ENCODE measurements at places on chromosomes 3 and 15.
A peak's percentile ranks its signal among the peaks of the same experiment; 100 is the strongest.

GRCh38 chr3:71589132-71589531 lies 5.6 kb upstream of the FOXP1 start:
- no peak for DNase-seq

- DNase-seq: peak; percentile 40
Observed at GRCh38 chr3:46538803-46539442, 27.2 kb downstream of the LRRC2 start.

DNA sequence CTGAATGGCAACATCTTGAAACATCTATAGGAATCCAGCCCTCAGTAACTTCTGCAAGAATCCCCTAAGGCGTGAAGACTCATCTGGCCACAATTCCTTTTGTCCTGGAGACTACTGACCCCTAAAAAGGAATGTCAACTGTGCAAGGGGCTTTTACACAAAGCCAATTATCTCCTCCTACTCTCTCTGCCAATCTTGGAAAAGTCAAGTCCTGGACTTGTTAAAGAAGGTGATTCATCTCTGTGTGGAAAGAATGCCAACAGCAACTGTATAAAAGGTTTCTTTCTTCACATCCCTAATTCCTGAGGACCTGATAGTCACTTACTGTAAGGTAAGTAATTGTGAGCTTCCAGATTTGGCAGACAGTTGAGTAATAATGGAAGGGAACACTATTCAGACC lies 22.3 kb downstream of the THRB start:
- DNase-seq: peak; percentile 64

GRCh38 chr15:29638781-29639180 lies 183.5 kb downstream of the TJP1 start:
- no peak for DNase-seq

DNA sequence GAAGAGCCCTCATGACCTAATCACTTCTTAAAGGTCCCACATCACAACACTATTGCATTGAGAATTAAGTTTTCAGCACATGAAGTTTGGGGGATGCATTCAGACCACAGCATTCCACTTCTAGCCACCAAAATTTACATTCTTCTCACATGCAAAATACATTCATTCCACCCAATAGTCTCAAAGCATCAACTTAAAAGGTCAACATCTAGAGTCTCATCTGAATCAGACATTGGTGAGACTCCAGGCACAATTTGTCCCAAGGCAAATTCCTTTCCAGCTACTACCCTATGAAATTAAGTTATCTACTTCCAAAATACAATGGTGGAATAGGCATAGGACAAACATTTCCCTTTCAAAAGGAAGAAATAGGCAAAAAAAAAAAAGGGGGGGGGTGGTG lies 64.9 kb downstream of the PLSCR2 start:
- DNase-seq: no peak

- DNase-seq: no peak
Observed at GRCh38 chr15:41666353-41666920, 6.2 kb downstream of the MGA start.

GRCh38 chr15:27176785-27177406 lies 205.9 kb downstream of the GABRG3 start:
- no peak for DNase-seq

GRCh38 chr3:196399485-196399945 lies 32.7 kb downstream of the UBXN7 start:
- DNase-seq: peak; percentile 82

- no peak for DNase-seq
Observed at GRCh38 chr3:133330065-133330464, 69.8 kb upstream of the BFSP2 start.

DNA sequence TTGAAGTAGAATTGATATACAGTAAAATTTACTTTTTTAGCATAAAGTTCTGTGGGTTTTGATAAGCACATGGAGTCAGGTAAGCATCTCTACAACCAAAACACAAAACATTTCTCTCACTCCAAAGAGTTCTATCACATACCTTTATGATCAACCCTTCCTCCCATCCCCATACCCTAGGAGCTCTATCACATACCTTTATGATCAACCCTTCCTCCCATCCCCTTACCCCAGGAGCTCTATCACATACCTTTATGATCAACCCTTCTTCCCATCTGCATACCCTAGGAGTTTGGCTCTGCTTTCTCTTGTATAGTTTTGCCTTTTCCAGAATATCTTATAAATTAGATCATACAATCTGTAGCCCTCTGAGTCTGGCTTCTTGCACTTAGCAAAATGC lies 315.1 kb downstream of the ROBO2 start:
- no peak for DNase-seq

- DNase-seq: no peak
Observed at GRCh38 chr15:66161108-66161507, 92.4 kb downstream of the MEGF11 start.

DNA sequence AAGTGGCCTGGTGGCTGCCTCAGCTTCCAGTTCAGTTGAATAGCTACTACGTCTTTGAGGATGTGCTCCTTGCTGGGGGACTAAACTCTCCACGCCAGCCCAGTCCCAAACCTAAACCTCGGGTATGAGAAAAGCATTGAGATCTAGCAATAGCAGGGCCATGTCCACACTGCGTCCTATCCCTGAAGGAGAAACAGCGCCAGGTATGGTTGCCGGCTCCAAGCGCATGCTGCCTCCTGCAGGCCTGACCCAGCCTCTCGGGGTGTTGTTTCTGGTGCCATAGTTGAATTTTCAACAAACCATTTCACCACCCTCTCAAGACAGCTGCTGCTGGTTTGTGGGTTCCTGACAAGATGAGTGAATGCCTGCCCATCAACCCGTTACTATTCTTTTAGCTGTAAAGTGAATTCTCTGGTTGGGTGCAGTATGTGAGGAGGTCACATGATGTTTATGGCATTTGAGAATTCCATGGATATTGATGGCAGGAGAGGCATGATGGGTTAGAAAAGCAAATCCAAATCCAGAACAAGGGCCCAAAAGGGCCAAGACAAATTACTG lies 13.0 kb upstream of the SLC28A1 start:
- no peak for DNase-seq

DNA sequence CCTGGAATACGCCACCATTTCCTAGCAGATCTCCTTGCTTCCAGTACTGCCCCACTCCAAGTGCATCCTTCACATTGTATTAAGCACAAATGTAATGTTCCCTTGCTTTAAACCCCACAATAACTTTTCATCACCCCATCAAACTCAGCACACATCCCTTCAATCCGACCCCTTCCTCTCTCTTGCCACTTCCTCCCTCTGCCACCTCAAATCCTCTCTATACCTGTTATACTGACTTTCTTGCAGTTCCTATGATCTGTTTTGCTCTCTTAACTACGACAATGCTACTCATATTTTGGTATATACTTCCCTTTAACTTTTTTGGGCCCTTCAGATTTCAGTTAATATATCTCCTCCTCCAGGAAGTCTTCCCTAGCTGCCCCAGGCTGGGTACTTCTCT lies 14.1 kb downstream of the PARL start:
- DNase-seq: no peak

GRCh38 chr3:10703875-10704274 lies 112.2 kb upstream of the SLC6A11 start:
- DNase-seq: no peak

DNA sequence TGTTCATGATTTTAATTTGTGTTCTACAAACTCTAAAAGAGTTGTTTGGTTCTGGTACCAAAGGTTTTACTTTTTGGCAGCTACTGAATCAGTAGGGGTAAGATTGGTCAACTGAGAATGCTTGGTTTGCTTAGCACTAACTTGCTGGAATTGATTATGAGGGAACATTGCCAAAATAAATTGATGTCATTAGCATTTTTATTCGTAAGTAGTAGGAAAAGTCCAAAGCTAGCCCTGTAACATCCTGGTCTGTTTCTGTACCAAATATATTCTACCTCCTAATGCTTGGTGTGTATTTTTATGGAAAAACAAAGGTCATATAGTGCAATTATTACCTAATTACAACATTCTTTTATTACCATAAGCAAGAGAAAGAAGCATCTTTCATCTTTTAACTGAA lies 35.9 kb upstream of the KPNA4 start:
- DNase-seq: no peak

DNA sequence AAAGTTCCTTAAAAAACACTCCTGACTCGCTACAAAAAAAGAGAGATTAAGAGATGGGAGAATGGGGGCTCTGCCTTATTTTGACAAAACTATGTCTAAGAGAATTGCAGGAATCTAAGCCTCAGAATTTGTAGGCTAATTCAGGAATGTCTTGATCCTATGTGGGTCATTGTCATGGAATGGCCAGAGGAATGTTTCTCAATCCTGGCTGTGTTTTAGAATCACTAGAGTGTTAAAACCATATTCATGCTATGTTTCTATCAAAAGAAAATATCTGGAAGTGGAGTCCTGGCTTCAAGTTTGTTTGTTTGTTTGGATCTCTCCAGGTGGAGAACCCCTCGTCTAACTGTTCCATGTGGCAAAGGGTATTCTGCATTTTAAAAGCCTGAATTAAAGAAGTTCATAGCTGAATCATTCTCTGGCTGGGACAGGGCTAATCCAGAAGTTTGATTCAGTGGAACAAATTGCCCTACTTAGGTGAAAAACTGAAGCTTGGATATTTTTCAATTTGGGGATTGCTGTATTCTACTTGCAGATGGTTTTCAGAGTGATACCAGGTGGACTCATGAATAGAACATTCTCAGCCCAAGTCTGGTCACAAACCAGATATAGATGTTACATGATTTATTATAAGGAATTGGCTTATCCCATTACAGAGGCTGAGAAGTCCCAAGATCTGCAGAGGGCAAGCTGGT lies 28.2 kb downstream of the GJD2 start:
- no peak for DNase-seq

- DNase-seq: no peak
Observed at GRCh38 chr3:12890610-12891390, 49.4 kb upstream of the RPL32 start.

GRCh38 chr3:138468886-138469285 lies 34.5 kb downstream of the ESYT3 start:
- peak; percentile 80 for DNase-seq

DNA sequence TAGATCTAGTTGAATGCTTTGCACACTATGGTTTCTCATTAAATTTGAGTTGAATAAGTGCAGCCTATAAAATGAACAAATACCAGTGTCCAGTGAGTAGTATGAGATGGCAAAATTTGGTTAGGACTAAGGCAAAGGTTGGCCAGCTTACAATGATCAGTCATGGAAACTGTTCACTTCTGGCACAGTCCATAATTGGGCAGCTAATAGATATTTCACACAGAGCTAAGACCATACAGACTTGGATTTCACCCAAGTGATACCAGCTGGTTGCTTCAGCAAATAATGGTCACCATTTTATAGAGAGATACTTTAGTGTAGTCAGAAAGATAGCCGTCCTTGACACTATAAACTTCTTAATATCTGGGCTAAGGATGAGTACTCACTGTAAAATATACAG lies 15.7 kb downstream of the GAP43 start:
- no peak for DNase-seq

GRCh38 chr15:92091155-92091734 lies 237.7 kb downstream of the SLCO3A1 start:
- no peak for DNase-seq

DNA sequence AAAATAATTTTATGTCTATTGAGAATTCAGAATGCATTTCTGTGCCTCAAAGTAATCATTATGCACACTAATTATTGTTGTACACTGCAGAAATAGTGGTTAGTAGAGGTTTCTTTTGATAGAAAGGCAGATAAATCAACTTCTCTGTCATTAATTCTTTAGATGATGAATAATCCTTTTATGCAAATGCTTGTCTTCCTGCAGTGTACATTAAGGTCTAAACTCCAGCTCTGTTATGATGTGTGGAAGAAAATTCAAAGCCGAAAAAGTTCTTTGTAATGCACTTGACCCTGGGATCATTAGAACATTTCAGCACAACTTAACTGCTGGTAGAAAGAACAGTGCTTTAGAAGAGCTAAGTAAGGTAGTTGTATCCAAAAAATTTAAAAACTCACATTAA lies 353.0 kb downstream of the NLGN1 start:
- no peak for DNase-seq

- DNase-seq: no peak
Observed at GRCh38 chr3:24533561-24534193, 39.0 kb upstream of the THRB start.

- DNase-seq: no peak
Observed at GRCh38 chr15:60349589-60349988, 48.2 kb downstream of the ANXA2 start.

- DNase-seq: no peak
Observed at GRCh38 chr3:145355206-145355605, 805.8 kb downstream of the PLOD2 start.

DNA sequence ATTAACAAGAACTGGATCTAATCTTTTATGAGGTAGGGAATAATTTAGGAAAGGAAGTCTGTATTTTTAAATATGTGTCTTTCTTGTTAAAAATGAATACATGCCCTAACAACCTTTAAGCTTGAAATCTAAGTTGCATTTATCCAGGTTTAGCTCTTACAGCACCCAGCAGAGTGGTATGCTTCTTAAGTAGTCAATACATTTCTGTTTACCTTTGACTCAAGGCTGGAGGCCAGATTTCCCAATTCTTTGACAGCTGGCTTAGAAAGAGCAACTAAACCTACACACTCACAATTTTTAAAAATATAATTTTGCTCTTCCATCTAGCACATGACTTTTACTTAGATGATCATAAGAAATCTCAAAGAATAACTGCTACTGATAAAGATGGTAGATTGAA lies 148.9 kb downstream of the DPH6 start:
- DNase-seq: no peak

DNA sequence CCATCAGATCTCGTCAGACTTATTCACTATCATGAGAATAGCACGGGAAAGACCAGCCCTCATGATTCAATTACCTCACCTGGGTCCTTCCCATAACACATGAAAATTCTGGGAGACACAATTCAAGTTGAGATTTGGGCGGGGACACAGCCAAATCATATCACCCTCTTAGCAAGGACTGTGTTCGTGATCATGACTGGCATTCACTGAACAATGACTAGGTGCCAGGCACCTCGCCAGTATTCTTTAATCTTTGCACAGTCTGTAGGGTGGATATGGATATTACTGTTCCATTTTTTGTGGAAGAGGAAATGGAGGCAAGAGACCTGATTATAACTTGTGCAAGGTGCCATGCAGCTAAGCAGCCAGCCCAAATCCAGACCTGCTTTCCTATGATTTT lies 77.5 kb downstream of the IGF1R start:
- no peak for DNase-seq

GRCh38 chr3:63370094-63370493 lies 92.0 kb downstream of the SYNPR start:
- no peak for DNase-seq

DNA sequence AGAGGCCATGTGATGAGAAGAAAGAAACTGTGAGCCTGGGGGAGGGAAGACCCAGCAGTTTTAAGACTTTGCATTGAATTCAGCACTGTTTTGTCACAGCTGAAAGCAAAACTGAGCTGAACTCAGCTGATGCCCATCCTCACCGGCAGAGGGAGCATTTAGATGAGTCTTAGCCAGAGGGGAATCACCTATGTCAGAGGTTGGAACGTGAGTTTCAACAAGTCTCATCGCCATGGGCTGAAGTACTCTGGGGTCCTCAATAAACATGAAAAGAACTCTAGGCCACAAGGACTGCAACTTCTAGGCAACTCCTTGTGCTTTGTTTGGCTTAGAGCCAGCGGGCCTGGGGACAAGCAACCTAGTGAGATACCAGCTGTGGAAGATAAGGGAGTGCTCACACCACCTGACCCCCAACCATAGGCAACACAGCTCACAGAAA lies 324.5 kb downstream of the TBL1XR1 start:
- DNase-seq: peak; percentile 14
